CD8-positive, alpha-beta memory T cell (primary cell): ENCODE measurements at places on chromosomes 3 and 15. TPM values are rescaled to one million over a fixed set of nuclear protein-coding genes. Genes with fewer than 3 reads are reported as not detected.

AHSG gene
- not detected for total RNA-seq

MKRN3 gene
- total RNA-seq = 1.1 TPM

GRCh38 chr15:37771465-37771864 is 163.0 kb upstream of the TMCO5A start:
- no peaks in the 10 kb centered on the region for H3K4me1 ChIP-seq
- H3K27me3 ChIP-seq = no peaks in the 10 kb centered on the region
- H3K4me3 ChIP-seq = no peak overlapping the region

- H3K27me3 ChIP-seq = no peaks in the 10 kb centered on the region
- no peak overlapping the region for H3K4me3 ChIP-seq
- DNase-seq = peak; percentile 9
- H3K27ac ChIP-seq = no peak overlapping the region
- no peaks in the 10 kb centered on the region for H3K4me1 ChIP-seq
Observed at GRCh38 chr3:66253790-66254620, 33.2 kb downstream of the SLC25A26 start.

GRCh38 chr3:95407709-95408463 is 1345.0 kb downstream of the NSUN3 start:
- no peak overlapping the region for H3K27ac ChIP-seq
- H3K4me1 ChIP-seq = no peaks in the 10 kb centered on the region
- no peaks in the 10 kb centered on the region for H3K36me3 ChIP-seq
- DNase-seq = no peak

DNA sequence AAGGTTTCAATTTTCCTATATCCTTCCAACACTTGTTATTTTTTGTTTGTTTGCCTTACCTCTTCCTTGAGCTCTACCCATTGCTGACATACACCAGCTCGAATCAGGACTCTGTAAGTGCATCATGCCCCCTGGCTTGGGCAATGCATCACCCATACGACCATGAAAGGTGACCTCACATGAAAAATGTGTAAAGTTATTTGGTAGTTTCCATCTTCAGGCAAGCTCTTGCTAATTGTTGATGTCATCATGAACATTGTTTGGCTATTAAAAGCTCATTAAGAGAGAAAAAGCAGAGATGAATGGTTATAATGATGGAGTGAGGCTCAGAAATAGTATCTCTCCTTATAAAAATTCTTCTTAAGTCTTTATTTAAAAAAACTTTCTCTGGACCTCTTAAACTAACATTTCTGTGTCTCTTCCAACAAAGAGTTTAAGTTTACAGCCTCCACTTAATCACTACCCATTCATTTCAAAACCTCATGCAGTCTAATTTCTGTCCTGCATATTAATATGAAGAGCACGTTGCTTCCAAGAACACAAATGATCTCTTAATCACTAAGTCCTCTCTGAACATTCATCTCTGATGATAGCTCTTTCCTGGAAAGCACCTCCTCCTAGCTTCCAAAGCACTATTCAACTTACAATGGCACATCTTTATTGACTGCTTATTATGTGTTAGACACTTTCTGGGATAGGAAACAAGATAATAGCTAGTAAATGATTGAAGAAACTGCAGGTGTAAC is 236.3 kb downstream of the NFKBIZ start:
- no peak overlapping the region for H3K27ac ChIP-seq
- H3K4me3 ChIP-seq = no peak overlapping the region
- no peak for DNase-seq
- H3K4me1 ChIP-seq = no peaks in the 10 kb centered on the region
- H3K27me3 ChIP-seq = no peaks in the 10 kb centered on the region
- no peaks in the 10 kb centered on the region for H3K36me3 ChIP-seq

GRCh38 chr3:9123840-9124239 is 125.6 kb downstream of the SRGAP3 start:
- no peak overlapping the region for H3K4me3 ChIP-seq
- no peak overlapping the region for H3K27ac ChIP-seq
- H3K27me3 ChIP-seq = no peaks in the 10 kb centered on the region
- no peak for DNase-seq
- H3K36me3 ChIP-seq = no peaks in the 10 kb centered on the region
